Activated naive CD4-positive, alpha-beta T cell (primary cell): ENCODE measurements at places on chromosomes 13 and 19.

GRCh38 chr13:41782086-41782485 is 178.8 kb downstream of the VWA8 start:
- no peak for DNase-seq

- no peak for DNase-seq
These were observed 43.3 kb downstream of the VWA8 start for GRCh38 chr13:41917641-41918040.

DNA sequence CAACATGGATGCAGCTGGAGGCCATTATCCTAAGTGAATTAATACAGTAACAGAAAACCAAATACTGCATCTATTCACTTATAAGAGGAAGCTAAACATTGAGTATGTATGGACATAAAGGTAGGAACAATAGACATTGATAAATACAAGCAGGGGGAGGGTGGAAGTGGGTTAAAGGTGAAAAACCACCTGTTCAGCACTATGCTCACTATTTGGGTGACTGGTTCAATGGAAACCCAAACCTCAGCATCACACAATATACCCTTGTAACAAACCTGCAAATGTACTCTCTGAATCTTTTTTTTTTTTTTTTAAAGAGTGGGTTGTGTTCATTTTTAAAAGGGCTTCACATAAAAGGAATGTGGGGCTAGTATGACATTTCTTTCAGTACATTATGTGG is 26.9 kb upstream of the CPB2 start:
- no peak for DNase-seq

DNA sequence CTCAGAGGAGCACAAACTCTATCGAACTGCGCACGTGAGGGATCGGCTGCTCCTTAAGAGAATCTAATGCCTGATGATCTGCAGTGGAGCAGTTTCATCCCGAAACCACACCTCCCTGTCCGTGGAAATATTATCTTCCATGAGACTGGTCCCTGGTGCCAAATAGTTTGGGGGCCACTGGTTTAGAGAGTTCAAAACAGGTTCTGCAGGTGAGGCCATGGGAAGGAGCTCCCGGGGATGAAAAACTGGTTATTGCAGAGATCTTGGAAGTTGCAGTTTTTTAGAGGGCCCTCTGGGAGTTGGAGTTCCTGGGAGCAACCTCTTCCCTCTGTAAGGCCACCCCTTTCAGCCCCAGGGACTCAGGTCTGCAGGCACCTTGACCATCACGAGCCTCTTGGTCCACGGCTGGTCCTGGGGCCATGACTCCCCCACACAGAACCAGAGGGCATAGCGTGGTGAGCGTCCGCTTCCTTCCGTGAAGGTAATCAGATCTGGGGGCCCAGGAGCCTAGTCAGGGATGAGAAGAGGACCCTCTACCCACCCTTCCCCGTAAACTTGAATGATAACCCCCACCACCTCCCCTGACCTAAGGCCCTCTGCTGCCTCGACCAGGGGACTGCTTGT is 5.2 kb downstream of the IRF3 start:
- DNase-seq = no peak

- DNase-seq = no peak
These were observed 8.3 kb upstream of the MCF2L start for GRCh38 chr13:112960706-112961105.

DNA sequence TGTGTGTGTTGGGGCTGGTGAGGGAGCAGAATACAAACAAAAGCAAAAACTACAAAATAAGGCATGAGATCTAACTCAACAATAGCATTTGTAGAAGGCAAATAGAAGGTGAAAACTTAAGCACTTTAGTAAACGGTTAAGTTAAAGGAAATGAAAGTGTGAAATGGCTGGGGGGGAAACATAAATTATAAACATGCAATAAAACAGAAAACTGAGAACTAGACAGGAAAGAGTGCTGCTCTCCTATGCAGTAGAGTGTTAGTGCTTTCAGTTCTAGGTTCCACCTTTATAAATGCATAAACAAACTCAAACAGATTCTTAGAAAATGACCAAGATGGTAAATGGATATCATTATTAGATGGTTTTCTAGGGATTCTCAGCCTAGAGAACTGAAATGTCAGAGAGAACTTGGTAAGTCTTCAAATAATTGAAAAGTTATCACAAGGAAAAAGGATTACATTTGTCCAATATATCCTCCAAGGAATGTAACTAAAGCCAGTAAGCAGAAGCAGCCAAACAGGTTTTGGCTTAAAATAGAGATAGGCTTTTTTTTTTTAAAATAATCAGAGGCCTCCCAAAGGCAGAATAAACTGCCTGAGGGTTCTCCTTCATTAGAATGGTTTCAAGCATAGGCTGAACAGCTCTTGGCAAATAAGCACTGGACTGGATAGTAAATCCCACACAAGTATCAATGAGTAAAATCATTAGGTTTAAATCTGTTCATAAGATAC is 23.3 kb downstream of the RBM26 start:
- no peak for DNase-seq

DNA sequence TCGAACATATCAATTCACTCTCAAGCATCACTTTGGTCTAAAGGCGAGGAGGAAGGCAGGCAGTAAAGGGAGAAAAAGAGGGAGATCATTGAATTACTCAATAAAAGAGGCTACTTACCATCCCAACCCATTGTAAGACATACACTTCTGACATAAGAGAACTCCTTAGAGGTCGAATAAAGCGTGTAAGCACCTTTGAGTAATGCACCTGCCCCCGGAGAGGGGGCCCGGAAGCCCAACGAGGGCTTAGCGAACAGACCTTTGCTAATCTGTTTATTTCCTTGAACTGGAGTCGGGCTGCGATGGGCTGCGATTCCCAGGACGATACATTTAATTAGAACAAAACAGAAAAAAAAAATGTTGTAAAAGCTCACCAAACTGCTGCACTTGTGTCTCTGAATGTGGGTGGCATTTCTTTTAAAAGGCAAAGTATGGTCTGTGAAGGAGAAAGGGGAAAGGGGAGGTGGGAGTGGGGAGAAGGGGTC is 3.0 kb downstream of the ZC3H4 start:
- DNase-seq = peak; percentile 50

DNA sequence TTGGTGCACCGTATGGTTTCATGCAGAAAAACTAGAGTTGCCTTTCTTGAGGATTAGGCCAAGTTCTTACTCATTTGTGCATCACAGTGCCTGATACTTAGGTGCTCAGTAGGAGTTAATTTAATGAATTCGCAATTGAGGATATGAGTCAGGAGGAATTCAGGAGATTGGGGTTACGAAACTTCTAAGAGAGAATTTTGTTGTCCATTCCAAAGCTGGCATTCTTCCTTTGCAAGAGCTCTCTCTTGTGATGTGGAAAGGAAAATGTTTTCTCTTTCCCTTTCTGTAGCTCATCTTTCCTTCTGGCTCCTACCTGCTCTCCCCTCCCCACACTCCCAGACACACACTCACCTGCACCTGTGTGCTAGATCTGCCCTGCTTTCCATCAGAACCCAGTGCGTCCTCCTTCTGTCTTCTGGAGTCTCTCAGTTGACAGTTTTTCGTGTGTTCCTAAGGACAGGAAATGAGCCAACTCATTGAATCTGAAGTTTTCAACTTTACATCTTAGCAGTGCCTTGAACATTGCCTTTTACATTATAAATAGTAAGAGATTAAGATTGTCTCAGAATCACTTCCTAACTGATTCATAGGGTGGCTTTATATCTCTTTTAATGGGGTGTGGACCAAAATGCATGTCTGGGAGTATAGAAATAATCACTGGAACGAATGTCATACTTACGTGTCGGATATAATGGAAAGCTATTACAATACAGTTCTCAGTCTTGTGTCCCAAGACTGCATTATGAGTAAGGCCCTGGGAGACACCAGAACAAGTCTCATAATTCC is 19.7 kb upstream of the ERCC5 start:
- no peak for DNase-seq

DNA sequence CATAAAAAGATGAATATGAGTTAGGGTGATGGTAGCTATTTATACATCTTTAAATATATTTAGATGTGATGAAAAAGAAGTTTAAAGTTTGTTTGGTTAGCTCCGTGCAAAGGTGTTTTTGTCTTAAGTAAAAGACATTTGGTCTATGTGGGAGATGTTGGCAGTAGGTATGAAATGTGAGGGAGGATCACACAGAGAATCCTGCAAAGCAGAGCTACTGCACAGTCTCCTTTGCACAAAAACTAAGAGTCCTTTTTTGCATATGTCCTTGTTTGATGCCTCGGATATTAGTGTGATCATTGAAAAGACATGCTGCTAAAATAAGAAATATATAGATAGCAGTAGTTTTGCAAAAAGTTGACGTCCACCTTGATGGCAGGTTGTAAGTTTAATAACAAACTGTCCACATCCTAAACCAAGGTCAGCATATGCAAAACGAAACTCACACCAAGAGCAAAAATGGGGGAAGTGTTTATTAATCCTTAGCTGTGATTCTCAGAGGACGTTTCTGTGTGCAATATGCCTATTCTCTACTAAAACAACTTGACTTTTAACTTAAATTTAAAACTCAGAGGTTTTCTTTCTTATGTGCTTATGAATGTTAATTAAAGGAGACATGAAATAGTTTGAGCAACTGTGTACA is 870.1 kb downstream of the PCDH9 start:
- no peak for DNase-seq

GRCh38 chr19:19105365-19106055 is 32.8 kb downstream of the TMEM161A start:
- DNase-seq = no peak

DNA sequence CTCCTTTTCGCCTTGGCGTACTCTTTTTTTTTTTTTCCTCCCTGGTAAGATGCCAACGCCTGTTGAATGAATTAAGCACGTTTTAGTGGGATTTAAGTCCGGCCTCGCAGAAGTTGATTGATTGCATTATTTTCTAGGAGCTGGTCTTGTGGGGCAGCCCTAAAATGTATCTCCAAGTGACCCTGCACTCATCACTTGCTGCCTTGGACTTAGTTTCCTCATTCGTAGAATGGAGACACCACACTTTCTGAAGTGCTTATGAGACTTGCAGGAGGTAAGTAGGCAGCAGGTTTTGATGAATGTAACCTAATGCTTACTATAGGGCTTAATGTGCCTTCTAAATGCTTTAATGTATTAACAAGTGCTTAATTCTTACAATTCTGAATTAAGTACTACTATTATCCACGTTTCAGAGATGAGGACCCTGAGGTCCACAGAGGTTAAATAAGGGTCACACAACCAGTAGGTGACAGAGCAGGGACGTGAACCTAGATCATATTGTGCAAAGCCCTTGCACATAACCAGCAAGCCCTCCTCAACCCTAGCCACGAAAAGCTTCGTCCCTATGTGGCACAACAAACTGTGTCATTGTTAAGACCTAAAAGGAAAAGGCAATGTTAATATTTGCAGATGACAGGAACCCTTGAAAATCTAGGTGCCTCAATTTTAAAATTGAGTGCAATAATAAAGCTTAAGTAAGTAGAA is 514 bp upstream of the ARGLU1 start:
- no peak for DNase-seq

DNA sequence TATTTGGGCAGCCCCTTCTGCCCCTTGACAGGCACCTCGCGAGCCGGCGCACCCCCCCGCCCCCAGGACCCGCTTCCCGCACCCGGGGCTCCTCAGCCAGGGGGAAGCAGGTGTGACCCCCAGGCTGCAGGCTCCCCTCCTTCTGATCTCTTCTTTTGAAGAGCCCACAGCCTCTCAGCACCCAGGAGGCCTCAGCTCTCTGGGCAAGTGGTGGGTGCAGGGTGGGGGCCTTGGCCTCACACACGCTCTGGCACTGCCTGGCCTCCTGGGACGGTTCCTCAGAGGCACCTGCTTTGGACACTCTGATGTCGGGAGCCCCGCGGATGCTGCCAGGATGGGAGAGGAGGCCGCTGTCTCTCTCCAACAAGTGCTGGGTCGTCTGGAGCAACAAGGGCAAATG is 1.5 kb upstream of the C13orf46 start:
- no peak for DNase-seq

DNA sequence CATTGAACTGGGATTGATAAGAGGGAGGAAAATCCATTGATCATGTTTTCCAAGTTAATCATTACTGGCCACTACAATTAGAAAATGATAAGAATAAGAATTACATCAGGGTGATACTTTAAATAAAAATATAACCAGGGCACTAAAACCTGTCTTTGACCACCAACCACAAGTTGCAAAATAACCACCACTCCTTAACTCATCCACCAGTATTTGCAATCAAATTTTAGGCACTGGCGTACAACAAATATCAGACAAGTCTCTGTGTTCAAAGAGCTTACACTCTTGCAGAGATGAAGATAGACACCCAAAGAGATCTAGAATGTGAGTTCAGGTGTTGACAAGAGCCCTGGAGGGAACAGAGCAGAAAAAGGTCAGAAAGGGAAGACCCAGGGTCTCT is 514 bp downstream of the CEACAM3 start:
- no peak for DNase-seq

GRCh38 chr13:21719463-21719862 is 48.6 kb downstream of the FGF9 start:
- no peak for DNase-seq

DNA sequence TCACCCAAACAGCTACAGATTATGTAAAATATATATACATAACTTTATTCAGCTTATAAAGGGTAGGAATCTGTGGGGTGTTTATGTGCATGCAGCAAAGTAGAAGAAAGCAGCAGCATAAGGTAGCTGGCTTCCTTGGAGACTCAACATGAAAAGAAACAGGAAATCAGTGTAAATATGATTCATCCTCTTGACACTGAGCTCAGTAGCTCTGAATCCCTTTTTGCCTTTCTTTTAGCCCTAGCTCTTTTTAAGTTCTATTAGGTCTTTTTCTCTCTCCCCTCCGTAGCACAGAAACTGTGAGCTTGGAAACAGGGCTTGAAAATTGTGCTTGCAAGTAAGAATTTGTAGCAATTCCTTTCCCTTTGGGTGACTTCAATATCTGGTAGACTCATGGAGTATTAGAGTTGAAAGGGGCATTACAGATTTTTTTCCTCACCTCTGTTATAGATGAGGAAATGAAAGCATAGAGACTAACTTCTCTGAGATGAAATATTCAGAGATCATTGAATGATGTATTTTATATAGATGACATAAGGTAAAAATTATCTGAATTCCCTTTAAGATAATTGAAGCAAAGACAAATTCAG is 314.4 kb downstream of the PCDH9 start:
- DNase-seq = no peak

DNA sequence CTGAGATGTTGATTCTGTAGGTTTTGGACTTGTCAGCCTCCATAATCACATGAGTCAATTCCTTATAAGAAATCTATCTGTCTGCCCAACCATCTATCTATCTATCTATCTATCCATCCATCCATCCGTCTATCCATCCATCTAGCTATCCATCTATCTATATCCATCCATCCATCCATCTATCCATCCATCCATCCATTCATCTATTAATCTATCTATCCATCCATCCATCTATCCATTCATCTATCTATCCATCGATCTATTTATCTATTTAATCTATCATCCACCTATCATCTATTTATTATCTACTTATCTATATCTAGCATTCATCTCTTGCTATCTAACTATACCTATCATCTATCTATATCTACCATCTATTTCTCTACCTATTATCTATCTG is 357.2 kb upstream of the ZNF507 start:
- no peak for DNase-seq

- no peak for DNase-seq
These were observed 14.9 kb upstream of the PTBP1 start for GRCh38 chr19:782185-782877.

- no peak for DNase-seq
These were observed 4.8 kb downstream of the PRMT1 start for GRCh38 chr19:49681830-49682229.
